Activated CD4-positive, alpha-beta T cell treated with anti-CD3 and anti-CD28 coated beads, Interleukin-10, Interleukin-2, amounts not matched to agents 100 ng/mL and 50 ng/mL, durations not matched to agents 16 hours and 8 hours (primary cell): ENCODE measurements at places on chromosomes 1 and 21.

DNA sequence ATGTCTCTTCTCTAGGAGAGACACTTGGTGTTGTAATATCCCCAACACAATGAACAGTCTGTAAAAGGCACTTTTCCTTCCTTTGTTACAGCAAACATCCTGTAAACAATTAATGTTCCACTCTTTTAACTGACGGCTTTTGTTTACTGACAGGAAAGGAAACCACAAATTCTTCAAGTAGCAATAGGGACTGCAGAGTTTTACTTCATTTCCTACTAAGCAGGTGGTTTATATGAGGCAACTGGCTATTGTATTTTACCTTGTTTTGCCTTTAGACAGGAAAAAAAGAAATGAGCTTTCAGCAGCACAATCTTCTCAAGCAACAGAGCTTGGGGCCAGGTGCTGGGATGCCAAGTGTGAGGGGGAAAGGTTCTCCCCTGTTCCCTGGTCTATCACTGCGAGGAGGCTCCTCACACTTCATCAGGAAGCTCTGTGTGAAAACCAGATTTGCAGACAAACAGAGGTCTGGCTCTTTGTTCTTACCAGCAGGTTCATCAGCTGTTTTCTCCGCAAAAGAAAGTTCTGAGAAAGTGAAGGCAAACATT is 51.2 kb downstream of the SIPA1L2 start:
- peak; percentile 51 for DNase-seq

DNA sequence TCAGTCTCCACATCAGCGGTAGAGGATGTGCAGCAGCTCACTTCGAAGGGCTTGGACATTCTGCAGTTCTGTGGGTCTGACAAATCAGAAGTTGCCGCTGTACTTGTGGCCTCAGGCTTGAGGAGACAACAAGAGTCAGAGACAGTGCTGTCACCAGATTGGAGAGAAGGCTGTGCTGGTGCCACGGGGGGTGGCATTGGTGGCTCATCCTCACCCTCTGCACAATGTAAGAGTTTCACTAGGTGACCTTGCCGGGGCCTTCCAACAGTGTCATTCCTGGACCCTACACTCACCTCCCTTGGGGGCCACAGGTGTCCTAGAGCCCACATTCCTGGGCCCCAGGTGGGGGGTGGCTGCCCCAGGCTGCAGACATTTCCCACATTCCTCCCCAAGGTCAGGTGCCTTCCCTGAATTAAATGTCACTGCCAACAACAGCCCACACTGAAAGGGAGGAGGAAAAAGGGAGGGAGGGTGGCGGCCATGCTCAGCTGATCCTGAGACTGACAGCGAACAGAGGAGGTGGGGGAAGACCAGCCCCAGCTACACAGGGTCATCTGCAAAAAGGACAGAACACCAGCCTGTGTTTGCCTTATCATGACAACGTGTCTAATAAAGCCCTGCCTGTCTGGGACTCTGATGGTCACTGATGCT is 46.4 kb downstream of the TMCC2 start:
- DNase-seq: no peak

GRCh38 chr1:97668945-97669344 is 251.9 kb downstream of the DPYD start:
- DNase-seq: no peak

GRCh38 chr1:173122958-173123852 is 72.5 kb upstream of the TNFSF18 start:
- DNase-seq: no peak

- peak; percentile 84 for DNase-seq
Measured at GRCh38 chr1:226702957-226703831, 35.9 kb downstream of the ITPKB start.

GRCh38 chr21:46325073-46325912 is 1.3 kb downstream of the PCNT start:
- peak; percentile 62 for DNase-seq

- DNase-seq: peak; percentile 52
Measured at GRCh38 chr1:224170748-224171478, 12.1 kb upstream of the DEGS1 start.

GRCh38 chr21:42711667-42712066 is 58.2 kb downstream of the PDE9A start:
- no peak for DNase-seq

DNA sequence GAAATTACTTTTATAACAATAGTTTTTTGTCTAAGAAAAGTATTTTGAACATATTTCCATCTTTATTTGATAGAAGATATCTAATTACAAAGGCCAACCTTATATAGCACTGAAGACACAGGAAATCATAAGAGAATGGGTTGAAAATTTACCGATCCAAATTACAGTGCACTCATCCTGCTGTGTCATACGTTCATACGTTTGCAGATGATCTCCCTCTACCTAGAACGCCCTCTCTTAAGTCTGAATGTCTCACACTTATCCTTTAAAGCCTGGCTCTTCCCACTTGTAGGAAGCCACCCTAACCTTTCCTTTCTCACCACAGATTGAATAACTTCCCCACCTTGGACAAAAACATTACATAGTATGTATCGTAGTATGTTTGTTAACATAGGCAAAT is 9.3 kb downstream of the ASH1L start:
- no peak for DNase-seq

- no peak for DNase-seq
Measured at GRCh38 chr1:211375146-211375818, 48.6 kb downstream of the TRAF5 start.

DNA sequence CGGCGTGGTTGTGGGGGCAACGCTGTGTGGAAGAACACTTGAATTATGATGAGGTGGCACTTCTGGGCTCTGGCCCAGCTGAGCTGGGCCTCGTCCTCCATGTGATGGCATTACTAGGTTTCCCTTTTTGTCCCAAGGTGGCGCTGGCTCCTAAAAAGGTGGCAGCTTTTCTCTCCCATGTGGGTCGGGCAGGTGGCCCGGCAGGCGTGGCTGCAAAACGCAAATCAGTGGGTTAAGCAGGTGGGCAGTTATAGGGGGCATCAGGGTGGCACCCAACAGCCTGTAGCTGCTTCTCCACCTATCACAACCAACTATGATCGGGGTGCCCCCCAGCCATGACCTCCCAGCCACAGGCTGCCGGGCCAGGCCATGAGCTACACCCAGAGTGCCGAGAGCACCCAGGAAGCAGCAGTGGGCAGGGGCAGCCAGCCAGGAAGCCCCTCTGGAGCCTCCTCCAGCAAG is 59.6 kb downstream of the KCNAB2 start:
- DNase-seq: no peak

GRCh38 chr1:156111355-156111962 is 3.1 kb upstream of the LMNA start:
- no peak for DNase-seq

- DNase-seq: peak; percentile 69
Measured at GRCh38 chr1:203216274-203217138, 13.0 kb downstream of the CHIT1 start.

GRCh38 chr1:84103197-84103992 is 40.7 kb upstream of the PRKACB start:
- peak; percentile 54 for DNase-seq

- no peak for DNase-seq
Measured at GRCh38 chr1:178723546-178723945, 1.5 kb upstream of the RALGPS2 start.
